Stimulated activated CD4-positive, alpha-beta T cell treated with anti-CD3 and anti-CD28 coated beads, Interleukin-1b, Interleukin-23, amount 100 ng/mL, for 4 hours (primary cell): ENCODE measurements at places on chromosomes 16 and 17.

GRCh38 chr16:87541872-87542234, 49.0 kb upstream of the ZCCHC14 start:
- no peak for DNase-seq

DNA sequence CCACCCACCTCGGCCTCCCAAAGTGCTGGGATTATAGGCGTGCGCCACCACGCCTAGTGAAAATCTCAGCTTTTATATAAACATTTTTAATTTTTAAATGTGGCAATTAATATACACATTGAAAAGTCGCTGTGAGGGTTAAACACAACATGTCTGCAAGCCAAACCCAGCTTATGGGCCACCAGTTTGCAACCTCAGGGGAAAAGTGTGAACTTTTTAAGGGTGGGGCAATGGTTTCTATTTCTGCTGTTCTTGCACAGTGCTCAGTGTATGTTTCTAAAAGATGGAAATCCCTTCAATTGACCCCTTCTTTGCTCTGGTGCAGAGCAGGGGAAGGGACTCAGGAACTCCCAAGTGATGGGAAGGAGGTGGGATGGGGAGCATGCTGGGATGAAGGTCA, 18.3 kb upstream of the SUPT4H1 start:
- DNase-seq = no peak

DNA sequence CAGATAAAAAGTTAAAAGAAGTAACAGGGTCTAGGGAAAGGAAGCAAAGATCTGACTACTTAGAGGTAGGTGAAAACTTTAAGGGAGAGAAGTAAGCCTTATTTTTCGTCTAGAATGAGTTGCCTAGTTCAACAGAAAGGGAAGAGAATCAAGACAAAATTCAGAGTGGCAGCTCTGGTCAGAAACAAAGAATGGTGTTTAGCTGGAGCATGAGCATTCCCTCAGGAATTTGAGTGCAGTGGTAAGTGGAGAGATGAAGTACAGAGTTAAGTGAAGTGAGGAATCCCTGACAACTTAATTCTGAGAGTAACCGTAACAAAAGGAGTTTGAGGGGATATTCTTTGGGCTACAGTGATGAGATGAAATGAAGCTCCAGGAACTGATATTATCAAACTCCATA, 11.5 kb downstream of the SMG6 start:
- DNase-seq = no peak

DNA sequence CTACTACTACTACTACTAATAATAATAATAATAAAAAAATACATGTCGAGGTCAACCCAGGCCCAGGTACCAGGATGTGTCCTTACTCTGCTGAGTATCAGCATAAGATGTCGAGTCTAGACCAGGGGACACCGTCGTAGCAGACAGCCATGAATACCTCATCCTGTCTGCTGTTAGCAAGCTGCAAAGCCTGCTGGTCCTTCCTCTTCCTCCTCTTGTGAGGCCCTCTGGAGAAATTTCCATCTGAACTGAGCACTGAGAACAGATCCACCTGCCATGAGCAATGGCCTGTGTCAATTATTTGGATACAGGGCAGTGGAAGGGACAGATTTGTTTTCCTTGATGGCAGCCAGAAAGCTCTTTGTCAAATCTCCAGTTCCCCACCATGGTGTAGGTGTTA, 168.5 kb downstream of the XYLT1 start:
- DNase-seq = no peak

- no peak for DNase-seq
These were observed 365.4 kb upstream of the C16orf82 start for GRCh38 chr16:26701243-26701886.
